ENCODE measurements at places on chromosomes 6 and 20.
A peak's percentile ranks its signal among the peaks of the same experiment; 100 is the strongest.

- DNase-seq = no peak
These were observed 6.8 kb downstream of the FOXF2 start for GRCh38 chr6:1395941-1396908.

DNA sequence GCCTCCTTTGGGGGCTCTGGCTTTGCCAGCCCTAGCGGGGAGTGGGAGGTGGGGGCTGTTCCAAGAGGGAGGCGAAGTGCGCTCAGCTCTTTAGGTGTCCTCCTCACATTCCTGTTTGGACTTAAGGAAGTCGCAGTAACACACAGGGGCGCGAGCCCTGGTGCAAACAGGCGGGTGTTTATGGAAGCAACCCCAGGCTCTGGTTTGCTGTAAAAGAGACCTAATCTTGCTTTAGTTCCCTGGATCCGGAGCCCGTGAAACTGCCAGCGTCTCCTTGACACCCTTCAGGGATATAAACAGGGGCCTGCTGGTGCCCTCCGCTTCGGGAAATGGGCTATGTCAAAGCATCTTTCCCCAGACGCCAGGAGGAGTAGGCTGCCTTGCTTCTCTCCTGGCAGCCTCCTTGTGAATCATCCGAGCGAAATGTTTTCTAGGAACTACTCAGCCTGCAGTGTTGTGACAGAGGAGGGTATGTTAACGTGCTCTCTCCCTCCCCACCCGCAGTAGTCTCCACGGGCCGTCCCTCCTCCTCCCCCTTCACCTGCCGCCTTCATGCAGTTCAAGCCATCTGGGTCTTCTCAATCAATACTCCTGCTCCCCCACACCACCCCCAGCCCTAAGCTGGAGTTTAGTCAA is 168.0 kb upstream of the LRFN2 start:
- DNase-seq = peak; percentile 40

GRCh38 chr6:155328539-155329459 is 14.5 kb upstream of the TFB1M start:
- DNase-seq = no peak

DNA sequence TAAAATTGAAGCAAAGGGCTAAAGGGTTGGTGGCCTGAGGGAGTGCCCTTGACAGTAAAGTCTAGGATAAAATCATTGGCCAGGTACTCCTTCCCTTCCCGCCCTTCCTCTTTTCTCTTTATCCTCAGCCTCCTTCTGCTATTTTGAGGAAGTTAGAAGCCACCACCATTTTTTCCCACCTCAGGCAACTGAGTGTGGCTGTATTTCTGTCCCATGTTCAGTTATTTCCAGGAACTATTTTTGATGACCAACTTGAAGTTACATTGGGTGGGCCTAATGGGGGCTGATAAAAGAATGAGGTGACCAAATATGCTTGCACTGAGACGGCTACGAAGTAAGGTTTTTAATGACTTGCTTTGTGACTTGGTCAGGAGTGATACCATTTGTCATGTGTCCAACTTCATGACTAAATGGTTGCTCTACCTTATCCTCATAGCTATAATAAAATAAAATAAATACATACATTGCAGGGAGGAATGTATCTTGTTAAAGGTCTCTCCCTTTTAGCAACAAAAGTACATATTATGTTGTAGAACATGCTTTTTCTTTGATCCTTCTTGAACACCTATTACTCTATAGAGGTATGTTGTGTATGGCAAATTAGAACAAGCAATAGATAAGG is 12.0 kb downstream of the PTPN1 start:
- no peak for DNase-seq

DNA sequence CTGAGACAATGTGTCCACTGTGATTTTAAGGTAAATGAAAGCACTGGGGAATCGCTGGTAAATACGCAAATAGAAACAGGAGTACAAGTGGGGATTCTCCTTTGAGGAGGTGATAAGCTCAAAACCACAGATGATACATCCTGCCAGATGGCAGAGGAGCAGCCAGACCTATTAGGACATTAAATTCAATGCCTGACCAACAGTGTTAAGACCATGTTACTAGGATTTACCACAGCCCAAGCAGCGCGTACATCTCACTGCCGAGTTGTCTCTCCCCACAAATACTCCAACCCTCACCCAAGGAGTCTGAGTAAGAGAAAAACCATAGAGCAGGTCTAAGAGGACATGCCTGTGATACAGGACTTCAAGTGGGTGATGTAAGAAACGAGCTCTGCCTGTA is 68.9 kb upstream of the TULP1 start:
- DNase-seq = no peak

- DNase-seq = no peak
These were observed 20.7 kb upstream of the SH3BGRL2 start for GRCh38 chr6:79610306-79611009.

DNA sequence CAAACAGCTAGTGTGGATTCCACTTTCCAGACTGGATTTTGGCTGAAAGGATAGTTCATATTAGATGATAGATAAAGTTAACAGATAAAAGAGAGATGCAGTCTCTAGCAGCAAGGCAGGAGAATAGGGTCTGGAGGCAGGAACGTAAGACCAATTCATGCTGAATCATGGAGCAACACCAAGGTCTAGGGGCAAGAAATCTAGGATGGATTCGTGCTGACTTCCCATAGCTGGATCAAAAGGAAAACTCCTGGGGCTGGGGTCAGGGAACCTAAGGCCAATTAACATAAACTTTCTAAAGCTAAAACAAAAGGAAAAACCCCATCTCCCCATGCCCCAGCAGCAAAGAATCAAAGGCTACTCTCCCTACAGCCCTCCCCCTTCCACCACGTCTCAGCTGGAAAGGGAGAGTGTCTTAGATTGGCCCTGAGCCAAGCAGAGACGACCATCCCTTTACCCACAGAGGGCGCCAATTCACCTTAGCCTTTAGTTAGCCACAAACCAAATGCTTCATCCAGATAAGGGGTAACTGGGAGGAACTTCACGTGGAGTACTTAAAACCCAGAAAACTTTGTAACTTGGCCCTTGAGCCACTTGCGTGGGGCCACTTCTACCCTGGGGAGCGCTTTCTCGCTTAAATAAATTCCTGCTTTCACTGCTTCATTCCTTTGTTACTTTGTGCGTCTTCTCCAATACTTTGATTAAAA is 7.6 kb downstream of the TREM1 start:
- DNase-seq = peak; percentile 31

DNA sequence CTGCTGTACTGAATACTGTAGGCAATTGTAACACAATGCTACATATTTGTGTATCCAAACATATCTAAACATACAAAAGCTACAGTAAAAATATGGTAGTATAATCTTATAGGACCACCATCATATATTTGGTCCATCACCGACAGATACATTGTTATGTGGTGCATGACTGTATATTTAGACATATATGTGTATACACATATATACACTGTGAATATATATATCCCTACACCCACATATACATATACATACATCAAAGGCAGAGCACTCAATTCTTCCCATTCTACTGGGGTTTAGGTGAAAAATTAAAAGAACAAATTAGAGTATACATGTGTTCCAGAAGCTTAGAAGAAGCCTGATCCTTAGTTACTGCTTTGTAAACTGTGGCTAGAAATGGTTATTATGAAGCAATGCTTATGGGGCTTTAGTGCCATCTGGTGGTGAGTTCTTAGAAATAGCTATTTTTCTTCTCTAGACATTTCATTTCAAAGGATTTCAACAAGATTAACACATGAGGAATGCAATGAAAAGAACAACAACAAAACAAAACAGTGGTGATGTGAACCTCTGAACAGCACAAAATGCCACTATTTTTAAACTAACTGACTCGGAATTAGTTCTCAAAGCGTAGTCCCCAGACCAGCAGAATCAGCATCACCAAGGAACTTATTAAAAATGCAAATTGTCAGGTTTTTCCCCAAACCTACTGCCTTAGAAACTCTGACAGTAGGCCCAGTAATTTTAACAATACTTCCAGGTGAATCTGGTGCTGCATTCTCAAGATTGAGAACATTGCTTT is 38.0 kb downstream of the PKHD1 start:
- DNase-seq = no peak

DNA sequence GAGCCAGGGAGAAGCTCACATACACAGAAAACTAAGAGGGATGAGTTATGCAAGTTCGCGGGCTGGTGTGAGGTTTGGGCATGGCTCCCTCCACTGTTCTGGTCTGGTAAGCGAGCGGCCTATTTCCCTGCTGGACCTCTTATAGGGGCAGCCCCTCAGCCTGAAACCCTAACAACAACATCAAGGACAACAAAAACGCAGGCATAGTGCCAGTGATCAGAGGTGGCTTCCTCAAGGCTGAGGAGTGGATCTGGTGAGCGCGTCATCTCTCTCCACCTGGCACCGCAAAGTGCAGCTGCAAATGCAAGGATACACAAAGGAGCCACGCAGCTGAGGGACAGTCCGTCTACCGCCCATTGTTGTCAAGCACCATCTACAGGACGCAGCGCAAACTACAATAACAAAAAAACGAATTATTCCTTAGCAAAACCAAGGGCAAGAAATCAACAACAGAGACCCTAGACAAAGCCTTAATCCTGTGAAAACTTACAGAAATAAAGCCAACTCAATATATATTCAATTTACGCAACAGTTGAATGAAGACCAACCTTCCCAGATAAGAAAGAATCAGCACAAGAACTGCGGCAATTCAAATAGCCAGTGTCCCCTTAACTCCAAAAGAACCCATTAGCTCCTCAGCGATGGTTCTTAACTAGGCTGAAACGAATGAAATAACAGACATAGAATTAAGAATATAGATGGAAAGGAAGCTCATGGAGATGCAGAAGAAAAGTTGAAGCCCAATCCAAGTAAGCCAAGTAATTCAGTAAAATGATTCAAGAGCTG is 9.2 kb upstream of the DEFB110 start:
- DNase-seq = no peak

- DNase-seq = no peak
These were observed 8.5 kb upstream of the RSPO4 start for GRCh38 chr20:1010659-1011058.

DNA sequence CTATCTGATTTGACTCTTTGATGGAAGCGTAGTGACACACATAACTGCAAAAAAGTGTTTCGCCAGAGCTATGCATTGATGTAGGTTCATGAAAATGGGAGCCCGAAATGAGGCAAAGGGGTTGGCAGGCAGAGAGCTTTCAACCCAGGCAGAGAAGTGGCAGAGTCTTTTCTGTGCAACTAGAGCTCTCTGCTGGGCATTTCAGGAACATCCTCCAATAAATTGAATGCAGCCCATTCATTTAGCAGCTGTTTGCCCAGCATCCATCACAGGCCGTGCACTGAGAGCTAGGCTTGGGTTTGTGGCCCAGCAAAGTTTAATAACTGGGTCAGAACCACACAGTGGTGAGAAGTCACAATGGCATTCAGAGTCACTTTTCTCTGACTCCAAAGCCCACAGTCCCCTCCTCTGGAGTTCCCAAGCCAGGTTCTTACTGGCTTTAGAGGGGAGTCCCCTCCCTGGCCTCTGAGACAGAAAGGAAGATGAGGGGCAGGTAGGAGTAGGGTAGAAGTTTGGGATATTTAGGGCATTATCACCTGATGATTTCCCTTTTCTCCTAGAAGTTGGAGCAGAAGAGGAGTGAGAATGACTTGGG is 31.8 kb upstream of the ELMO2 start:
- DNase-seq = peak; percentile 64

DNA sequence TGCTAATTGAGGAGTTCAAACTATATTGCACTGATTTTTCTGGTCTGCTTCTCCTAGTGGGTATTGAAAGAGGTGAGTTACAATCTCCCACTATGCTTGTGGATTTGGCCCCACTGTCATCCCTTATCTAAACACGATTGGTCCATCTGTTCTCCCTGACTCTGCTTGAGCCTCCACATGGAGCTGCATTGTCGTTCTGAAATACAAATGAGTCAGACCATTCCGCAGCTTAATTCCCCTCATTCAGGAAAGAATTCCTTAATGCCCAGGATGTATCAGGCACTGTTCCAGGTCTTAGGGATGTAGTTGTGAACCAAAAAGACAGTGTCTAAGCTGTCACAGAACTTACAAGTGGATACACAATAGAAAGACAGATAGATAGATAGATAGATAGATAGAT is 461.9 kb downstream of the QKI start:
- DNase-seq = no peak

DNA sequence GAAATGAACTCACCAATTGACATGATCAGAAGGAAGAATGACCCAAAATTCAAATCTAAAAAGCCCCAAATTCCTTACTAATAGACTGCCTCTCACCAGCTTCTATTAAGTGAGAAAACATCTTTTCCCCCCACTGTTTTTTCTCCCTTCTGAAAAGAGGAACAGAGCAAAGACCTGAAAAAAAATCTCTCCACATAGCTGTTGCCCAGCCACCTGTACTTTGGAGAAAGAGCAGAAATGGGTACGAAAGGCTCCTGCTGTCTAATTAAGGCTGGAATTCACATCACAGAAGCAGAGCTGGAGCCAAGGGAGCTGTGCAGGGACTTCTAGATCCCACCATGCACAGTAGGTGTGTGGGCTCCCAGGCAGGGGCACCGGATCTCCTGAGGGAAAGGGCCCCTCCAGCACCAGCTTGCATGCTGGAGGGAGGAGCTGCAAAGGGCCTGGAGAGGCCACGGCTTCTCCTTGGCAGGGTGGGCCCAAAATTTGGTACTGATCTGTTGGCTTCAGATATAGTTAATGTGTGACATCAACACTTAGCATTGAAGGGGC is 73.2 kb upstream of the DUSP22 start:
- no peak for DNase-seq

GRCh38 chr6:680666-681340 is 12.1 kb downstream of the EXOC2 start:
- DNase-seq = no peak

DNA sequence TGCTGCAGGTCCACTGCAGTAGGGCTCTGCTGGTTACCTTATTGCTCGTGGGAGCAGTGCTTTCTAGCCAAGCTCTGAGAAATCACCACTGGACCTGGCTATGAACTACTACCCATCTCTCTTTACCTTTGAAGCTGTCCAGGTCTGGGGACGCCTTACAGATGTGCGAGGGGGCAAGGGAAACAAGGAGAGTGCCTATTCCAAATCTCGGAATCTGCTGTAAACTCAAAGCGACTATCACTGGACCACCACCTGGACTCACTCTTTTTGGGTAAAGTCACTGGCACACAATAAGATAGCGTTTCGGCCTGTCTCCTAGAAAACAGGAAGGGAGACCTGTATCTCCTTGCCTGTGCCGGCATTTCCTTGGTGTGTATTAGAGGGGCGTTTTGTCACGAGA is 5.3 kb downstream of the NRN1 start:
- no peak for DNase-seq

DNA sequence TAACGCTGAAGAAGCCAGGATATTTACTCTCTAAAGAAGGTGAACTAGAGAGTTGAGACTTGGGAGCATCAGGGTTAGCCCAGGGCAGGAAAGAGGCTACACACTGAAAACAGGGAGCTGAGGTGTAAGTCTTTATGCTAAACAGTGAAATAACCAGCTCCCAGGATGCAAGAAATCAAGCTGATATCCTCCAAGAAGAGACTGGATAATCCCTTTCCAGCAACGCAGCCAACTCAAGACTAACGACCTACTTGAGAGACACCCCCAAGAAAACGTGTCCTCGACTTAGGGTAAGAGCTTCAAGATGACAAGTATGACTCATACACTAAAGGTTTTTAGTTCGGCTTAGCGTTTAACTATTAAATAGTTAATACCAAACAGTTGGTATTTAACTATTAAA is 202.2 kb downstream of the TASP1 start:
- DNase-seq = no peak

All from head of caudate nucleus (tissue), 42 donors.